Fibroblast of lung (primary cell): ENCODE measurements at places on chromosomes 12 and 14. TPM values are rescaled to one million over a fixed set of nuclear protein-coding genes. Genes with fewer than 3 reads are reported as not detected.

LBHD2 gene
- total RNA-seq = not detected in 2 replicates

TC2N gene
- 0.26 and 0.83 TPM in 2 replicates for total RNA-seq

CEBPE gene
- total RNA-seq = not detected in 2 replicates

TPPP2 gene
- not detected in 2 replicates for total RNA-seq

OR6C2 gene
- not detected in 2 replicates for total RNA-seq

FLRT2 gene
- total RNA-seq = 14.5 and 22.9 TPM in 2 replicates

WASHC3 gene
- total RNA-seq = 108 and 149 TPM in 2 replicates

OR5AU1 gene
- total RNA-seq = not detected in 2 replicates

KCNH3 gene
- total RNA-seq = 0.17 and 0.26 TPM in 2 replicates

SERPINA1 gene
- total RNA-seq = under 0.01 TPM in 1 of 2 replicates, not detected in the other

GYS2 gene
- not detected in 2 replicates for total RNA-seq

OASL gene
- 0.51 and 1.2 TPM in 2 replicates for total RNA-seq

FGD6 gene
- total RNA-seq = 3.3 and 5.6 TPM in 2 replicates

CLEC4E gene
- not detected in 2 replicates for total RNA-seq

BCL11B gene
- under 0.01 TPM in 2 replicates for total RNA-seq

SERPINA12 gene
- not detected in 2 replicates for total RNA-seq

KRT79 gene
- not detected in 2 replicates for total RNA-seq

TMTC2 gene
- 9.0 and 9.7 TPM in 2 replicates for total RNA-seq
